Iris pigment epithelial cell (primary cell): ENCODE measurements at places on chromosomes 5 and 9.

DNA sequence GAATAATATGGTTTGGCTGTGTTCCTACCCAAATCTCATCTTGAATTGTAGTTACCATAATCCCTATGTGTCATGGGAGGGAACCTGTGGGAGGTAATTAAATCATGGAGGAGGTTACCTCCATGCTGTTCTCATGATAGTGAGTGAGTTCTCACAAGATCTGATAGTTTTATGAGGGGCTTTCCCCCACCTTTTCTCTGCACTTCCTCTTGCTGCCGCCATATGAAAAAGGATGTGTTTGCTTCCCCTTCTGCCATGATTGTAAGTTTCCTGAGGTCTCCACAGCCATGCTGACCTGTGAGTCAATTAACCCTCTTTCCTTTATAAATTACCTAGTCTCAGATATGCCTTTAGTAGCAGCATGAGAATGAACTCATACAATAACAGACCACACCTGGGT lies 63.7 kb upstream of the PRR16 start:
- no peak for DNase-seq

DNA sequence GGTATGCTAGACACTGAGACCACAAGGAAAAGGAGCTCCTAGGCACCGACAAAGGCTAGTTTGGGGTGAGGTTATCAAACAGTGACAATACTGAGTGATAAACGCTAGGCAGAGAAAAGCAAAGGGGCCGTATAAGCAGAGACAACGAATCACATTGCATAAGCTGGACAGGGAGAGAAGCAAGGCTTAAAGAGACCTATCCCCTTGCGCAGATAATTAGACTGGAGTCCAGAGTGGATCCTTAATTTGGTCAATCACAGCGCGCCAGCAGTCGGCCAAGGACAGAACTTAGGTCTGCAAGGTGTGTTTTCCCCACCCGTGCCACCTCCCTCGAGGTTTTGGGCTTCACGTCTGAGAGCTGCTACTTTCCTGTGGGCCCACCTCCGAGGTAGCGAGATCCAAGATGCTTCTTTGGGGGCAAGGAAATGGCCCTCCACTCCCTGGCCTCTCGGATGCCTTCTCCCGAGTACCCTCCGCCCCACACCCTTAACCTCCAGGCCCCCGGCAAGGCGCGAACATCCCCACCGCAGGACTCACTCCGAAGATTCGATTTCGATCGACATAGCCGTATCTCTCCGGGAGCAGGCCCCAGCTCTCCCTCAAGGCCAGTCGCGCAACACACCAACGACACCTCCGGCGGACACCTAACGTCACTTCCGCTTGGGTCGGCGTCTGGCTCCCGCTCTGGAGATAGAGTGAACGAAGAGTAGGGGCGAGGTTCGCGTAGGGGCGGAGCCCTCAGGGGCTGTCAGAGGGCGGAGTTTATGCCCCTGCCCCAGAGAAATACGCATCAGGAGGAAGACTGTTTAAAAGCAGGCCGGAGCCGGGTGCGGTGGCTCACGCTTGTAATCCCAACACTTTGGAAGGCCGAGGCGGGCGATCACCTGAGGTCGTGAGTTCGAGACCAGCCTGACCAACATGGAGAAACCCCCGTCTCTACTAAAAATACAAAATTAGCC lies at the start of gene SMU1:
Gene SMU1 (minus strand): TSS at position 629 of the 959 bp plus-strand sequence. CDS start 66 bp downstream, at position 563.
- DNase-seq = peak; percentile 97

GRCh38 chr5:39520232-39520572 lies 95.4 kb upstream of the DAB2 start:
- DNase-seq = peak; percentile 96

DNA sequence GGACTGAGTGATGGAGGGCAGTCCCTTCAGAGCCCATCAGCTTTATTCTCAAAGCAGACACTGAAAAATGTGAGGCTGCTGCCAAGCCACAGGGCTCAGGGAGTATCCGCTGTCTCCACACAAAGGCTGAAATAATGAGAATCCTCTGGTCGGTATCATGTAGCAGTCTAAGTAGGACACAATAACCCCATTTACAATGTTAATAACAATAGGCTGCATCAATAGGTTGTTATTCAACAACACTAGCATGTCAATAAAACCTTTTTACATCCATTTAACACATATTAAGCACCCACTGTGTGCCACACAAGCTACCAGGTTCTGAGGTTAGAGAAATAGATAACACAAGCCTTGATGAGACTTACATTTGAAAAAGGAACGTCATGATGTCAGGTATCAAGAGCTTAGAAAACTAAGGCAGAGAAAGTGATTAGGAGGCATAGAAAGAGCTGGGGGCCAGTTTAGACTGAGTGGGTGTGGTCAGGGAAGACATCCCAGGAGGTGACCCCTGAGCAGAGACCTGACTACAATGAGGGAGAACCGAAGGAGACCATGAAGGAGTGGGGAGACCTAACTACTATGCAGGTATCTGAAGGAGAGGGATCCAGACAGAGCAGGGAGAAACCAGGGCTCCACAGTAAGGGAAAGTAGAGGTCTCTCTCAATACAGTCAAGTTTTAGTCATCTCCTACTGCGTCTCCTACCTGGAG lies 140.1 kb upstream of the GRIA1 start:
- DNase-seq = no peak

GRCh38 chr9:81069923-81070322 lies 619.4 kb downstream of the TLE1 start:
- DNase-seq = peak; percentile 47

GRCh38 chr5:33398501-33398900 lies 42.3 kb upstream of the TARS1 start:
- peak; percentile 17 for DNase-seq

- DNase-seq = no peak
Observed at GRCh38 chr5:138792195-138792790, 39.1 kb downstream of the CTNNA1 start.
